ENCODE measurements at places on chromosomes 4 and X.

DNA sequence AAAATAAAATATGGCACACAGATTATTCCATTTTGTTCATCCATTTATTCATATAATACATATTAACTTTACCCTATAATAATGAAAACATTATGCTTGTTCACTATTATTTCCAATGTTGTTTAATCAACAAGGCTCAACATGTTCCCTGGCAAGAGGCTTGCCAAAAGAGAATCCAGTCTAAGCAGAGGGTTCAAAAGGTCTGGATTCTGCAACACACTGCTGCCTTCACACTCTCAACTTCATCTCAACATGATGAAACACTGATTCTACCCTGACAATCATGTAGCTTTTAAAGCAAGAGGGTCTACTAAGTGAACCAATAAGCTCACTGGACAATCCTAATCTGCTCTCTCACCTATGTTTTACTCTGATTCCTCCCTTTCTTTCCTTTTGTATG lies 101.1 kb downstream of the MID1 start:
- DNase-seq: no peak

DNA sequence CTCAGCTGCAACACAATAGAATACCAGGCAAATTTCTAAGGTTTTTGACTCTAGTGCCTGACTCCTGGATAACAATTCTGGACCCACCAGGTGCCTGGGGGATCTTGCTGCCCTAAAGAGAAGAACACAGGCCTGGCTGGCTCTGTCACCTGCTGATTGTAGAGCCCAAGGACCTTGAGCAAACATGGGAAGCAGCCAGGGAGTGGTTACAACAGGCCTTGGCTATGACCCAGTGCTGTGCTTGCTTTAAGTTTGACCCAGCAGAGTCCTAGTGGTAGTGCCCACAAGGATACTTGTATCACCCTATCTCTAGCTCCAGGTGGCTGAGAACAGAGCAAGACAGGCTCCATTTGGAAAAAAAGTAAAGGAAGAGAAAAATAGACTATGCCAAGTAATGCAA lies 176.8 kb upstream of the DCAF12L2 start:
- DNase-seq: no peak

GRCh38 chrX:100979881-100980607 lies 10.5 kb downstream of the ARL13A start:
- DNase-seq: no peak

DNA sequence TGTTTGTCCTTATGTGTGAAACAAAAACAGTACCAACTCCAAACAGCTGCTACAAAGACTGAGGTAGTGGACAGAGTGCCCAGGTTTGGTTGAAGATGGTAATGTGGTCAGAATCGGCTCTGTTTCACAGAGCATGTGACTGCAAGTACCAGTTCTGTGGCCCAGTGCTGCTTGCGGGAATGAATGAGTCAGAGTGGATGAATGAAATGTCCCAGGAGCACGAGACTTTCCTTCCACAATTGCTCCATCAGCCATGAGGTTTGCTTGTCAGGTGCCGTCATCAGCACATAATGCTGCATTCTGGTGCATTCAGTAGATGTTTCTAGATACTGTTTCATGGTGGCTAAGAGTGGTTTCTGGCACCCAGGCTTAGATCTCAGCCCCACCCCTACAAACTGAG lies 84.2 kb downstream of the GPR143 start:
- DNase-seq: no peak

GRCh38 chr4:160709026-160709425 lies 1454.8 kb downstream of the FSTL5 start:
- no peak for DNase-seq

DNA sequence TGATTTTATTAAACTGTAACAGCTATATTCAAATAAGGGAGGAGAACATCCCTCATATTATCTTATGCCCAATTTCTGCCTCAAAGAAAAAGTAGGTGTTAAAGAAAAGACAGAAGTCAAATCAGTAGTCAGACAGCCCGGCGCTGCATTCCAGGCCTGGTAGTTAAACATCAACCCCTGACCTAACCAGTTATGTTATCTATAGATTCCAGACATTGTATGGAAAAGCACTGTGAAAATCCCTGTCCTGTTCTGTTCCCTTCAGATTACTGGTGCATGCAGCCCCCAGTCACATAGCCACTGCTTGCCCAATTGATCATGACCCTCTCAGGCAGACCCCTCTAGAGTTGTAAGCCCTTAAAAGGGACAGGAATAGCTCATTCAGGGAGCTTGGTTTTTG lies 269.9 kb upstream of the GALNT7 start:
- no peak for DNase-seq
